ENCODE measurements at places on chromosomes 3 and 15.

DNA sequence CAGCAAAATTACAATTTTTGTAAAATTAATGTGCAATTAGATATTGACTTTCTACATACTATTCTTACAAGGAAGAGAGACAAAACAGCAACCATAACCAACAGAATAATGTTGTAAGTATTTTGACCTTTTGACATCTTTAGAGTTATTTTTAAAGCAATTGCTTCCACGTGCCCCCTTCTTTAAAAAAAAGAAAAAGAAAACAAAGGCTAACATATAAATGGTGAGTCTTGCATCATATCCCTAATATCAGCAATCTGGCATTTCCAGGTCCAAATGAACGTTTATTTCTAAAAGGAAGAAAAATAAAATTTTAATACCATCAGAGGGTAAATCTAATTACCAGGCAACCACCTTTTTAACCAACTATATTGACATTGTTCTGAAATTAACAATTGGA, 19.3 kb upstream of the STRIT1 start:
- no peak for DNase-seq

DNA sequence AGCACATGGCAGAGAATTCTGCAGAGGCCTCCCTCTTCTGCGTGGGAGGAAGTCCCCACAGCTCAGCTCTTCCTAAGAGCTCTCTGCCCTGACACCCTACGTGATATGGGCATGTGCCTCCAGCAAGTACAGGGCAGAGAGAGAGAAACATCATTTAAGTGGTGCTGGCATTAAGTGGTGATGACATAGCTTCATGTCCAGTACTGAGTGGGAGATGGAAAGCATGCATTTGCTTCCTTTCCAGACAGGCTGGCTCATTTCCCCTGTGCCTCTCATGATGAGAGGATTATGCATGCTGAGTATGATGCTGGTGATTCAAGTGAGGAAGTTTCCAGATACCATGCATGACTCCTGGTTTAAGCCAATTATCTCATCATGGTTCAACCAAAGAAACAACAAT, 26.9 kb downstream of the BFSP2 start:
- DNase-seq: no peak

- DNase-seq: no peak
Observed at GRCh38 chr3:21393683-21394311, 357.2 kb downstream of the ZNF385D start.

DNA sequence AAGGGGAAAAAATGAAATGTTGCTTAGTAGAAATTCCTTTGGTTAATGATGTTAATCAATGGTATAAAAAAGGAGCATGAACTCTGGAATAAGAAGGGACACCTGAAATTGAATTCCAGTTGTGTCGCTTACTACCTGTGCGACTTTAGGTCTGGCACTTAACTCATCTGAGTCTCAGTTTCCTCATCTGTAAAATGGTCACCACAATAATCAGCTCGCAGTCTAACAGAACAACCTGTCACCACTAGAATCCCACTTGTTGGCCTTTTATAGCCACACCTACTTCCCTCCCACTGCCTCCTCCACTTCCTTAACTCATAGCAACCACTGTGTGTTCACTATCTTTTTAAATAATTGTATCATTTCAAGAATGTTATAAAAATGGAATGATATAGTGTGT, 2.5 kb downstream of the PLAAT1 start:
- no peak for DNase-seq

DNA sequence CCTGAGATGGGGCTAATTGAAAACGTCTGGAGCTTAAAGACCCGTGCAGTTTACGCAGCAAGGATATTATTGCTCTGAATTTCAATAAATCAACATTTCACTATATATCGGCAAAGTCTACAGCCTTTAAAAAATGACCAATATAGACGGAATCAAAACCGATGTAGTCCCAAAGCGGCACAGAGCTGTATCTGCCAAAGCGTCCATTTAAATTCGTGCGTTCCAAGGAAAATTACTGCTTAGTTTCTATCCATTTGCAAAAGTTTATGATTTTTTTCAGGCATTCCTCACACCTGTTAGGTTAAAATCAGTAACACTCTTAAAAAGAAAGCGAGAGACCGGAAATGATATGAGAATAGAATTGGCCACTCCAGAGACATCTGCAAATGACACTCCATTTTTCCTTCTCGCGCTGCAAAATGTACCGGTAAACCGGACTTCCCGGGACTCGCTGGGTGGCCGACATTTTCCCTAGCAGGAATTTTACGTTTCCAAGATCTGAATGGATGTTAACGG, 777 bp upstream of the EIF4A2 start:
- peak; percentile 57 for DNase-seq

- no peak for DNase-seq
Observed at GRCh38 chr3:29892976-29893554, 612.2 kb downstream of the RBMS3 start.

- DNase-seq: no peak
Observed at GRCh38 chr3:77370413-77370812, 330.5 kb downstream of the ROBO2 start.

DNA sequence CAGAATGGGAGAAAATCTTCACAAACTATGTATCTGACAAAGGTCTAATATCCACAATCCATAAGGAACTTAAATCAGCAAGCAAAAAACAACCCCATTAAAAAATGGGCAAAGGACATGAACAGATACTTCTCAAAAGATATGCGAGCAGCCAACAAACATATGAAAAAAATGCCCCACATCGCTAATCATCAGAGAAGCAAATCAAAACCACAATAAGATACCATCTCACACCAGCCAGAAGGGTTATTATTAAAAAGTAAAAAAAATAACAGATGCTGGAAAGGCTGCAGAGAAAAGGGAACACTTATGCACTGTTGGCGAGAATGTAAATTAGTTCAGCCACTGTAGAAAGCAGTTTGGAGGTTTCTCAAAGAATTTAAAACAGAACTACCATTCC, 80.2 kb upstream of the ATP11B start:
- no peak for DNase-seq

- no peak for DNase-seq
Observed at GRCh38 chr3:182732232-182733015, 60.9 kb upstream of the ATP11B start.

DNA sequence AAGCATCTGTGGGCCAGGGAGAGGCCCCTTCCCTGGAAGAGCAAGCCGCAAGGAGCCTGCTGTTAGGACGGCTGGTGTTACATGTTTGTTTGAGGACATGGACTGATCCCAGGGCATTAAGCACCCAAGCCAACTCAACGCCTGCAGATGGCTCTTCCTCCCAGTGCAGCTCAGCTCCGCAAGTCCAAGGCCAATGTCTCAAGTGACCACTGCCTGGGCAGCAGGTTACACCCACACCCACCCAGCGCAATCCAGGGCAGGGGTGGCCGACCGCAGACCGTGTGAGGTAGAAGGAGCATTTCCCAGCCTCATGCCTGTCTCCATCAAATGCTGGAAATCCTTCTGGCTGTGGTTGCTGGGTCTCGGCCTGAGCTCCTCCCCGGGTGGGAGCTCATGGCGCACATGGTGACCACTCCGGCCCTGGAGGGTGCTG, 14.5 kb downstream of the GP5 start:
- no peak for DNase-seq

- DNase-seq: no peak
Observed at GRCh38 chr15:34737477-34737876, 17.3 kb downstream of the GJD2 start.

DNA sequence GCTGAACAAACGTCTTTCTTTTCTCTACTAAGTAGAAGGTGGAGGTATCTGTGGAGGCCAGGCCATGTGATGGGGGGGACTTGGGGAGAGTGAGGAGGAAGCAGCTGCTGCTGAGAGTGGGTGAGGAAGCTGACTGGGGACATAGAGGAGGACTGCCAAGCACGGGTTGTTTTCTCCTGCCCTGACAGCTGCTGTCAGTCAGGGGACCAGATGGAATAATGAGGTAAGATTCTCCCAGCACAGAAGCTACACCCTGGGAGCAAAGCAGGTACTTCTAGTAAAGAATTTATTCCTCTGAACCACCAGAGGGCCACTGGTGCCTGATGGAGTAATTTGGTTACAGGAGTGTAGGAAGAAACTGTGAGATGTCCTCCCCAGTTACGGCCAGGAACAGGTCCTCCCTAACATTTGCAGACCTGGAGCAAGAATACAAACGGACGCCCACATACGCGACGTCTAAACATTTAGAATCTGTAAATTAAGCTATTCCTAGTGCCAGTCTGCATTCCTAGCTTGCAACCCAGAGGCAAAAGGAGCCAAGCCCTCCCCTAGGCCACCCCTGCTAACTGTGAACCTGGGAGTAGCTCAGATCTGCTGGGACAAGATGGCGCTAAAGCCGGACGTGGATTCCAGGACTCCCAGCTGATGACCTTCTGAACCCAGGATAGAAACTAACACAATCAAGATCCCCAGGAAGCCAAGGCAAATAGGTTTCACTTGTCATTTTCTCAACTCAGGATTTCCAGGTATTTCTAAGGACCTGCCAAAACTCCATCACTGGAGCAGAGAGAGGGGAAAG, 14.8 kb downstream of the CRYGS start:
- DNase-seq: no peak

GRCh38 chr15:89632563-89633430, 22.5 kb downstream of the KIF7 start:
- no peak for DNase-seq

- DNase-seq: no peak
Observed at GRCh38 chr3:143339451-143339850, 219.9 kb downstream of the CHST2 start.

GRCh38 chr15:75182187-75183131, 19.2 kb upstream of the C15orf39 start:
- peak; percentile 3 for DNase-seq

- peak; percentile 54 for DNase-seq
Observed at GRCh38 chr15:44584162-44584749, 47.3 kb downstream of the EIF3J start.

GRCh38 chr15:74213858-74214284, 11.3 kb upstream of the STRA6 start:
- DNase-seq: no peak
